ENCODE measurements at places on chromosomes 4 and X.

DNA sequence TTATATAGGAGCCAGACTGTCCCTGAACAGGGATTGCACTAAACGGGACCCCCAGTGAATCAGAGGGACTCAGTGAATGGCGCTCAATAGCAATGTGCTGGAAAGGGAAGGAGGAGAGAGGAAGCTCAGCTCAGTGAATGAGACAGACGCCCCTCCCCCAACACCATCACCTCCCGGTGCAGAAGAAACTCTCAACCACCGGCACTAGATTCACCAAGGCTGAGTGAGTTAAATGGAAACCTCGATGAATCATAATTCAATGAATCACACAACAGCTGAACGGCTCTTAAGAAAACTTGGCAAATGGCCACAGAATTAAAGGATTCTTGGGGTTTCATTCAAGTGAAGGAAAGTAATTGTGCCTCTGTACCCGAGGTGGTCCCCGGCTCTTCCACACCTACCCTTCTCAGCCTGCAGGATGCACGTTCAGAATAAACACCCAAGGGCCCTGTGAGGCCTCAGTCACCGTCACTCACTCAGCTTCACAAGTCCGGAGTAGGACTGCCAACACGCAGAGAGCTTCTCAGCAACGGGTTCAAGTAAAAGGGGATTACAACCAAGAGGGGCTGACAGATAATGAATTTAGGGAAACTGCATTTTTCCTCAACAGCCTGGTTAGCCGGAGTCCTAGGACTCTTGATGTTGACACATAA lies 29.3 kb downstream of the CRMP1 start:
- no peak for DNase-seq

- DNase-seq, result no peak
Measured at GRCh38 chrX:135484641-135485289, 35.7 kb upstream of the INTS6L start.

GRCh38 chr4:46922205-46922604 lies 13.2 kb upstream of the COX7B2 start:
- DNase-seq, result no peak

- no peak for DNase-seq
Measured at GRCh38 chr4:88629826-88630225, 37.5 kb downstream of the HERC3 start.

GRCh38 chr4:158356301-158356700 lies 146.0 kb downstream of the TMEM144 start:
- DNase-seq, result no peak

DNA sequence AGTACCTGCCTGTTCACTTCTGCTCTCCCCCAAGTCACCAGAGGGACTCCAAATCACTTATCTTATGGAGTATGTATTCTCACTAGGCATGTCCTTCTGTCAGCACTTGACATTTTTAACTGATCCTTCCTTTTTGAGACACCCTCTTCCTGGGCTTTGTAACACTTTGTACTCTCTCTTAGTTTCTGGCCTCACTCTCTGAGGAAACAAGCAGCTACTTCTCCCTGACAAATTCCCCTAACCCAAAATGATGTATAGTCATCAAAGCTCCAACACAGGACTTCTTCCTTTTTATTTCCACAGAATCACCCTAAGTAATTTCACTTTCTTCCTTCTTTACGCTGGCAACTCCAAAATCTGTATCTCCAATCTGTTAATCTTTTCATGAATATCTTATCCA lies 101.8 kb downstream of the ARAP2 start:
- DNase-seq, result no peak

DNA sequence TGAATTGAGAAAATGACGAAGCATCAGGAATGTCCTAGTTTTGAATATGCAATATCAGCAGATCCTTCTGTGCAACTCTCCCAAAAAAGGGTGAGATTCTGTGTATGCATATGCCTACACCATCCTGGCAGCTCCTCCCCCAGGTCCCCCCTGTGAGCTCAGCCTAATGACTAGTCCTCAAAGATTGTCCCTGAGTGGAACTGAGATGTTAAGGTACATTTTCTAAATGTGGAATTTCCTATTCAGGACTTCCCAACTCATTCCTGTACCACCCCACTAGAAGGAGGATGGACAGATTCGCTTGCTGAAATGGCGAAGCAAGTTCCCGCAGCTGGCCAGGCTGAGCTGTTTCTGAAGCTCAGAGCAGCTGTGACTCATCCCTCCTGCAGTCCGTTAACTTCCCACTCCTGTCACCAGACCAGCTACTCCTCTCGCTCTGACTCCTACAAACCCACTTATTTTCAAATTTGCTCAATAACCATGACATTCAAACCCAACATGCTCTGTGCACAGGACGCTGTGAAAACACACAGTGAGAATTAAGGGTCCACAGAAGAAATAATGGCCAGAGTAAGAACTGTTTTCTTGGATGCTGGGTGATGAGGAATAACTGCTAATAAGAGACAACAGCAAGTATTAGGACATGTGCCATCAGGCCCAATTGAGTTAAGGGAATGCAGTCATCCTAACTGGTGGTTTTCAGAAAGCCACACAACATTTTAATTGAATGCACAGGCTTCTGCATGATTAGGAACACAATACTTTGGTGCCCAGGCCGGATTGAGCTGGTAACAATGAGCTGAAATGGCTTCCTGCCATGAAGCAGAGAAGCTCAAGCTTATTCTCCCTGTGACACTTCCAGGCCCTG lies 40.0 kb upstream of the IRF2 start:
- no peak for DNase-seq
